Right lobe of liver (tissue), 6 donors: ENCODE measurements at places on chromosomes 7 and 10. TPM values are rescaled to one million over a fixed set of nuclear protein-coding genes. Genes with fewer than 3 reads are reported as not detected.

CPA5 gene
- not detected for total RNA-seq

ITPRID1 gene
- not detected for total RNA-seq

TMEM273 gene
- total RNA-seq: 1.6 TPM

- no peak for DNase-seq
These were observed 97.1 kb downstream of the GALNT11 start for GRCh38 chr7:152122540-152122939.

ATXN7L1 gene
- 7.1 TPM for total RNA-seq

INMT gene
- total RNA-seq: 14.7 TPM

ANKRD61 gene
- 0.26 TPM for total RNA-seq

TBC1D12 gene
- total RNA-seq: 5.2 TPM

DNA sequence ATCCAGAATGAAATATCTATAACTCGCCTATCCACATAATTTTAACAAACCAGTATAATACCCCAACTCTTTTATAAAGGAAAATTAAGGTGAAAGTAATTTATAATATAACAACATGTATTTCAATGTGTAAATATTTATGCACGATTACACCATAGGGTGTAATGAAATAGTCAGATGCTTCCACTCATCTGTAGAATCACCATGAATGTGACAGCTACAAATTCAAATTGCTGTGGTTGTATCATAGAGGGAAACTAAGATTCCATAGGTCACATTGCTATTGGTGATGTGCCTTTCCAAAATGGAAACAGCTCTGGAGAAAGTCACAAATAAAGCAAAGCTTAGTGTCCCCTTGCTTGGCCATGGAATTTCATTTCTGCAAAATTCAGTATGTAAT is 95.7 kb downstream of the CPED1 start:
- DNase-seq: no peak

- no peak for DNase-seq
These were observed 102.4 kb upstream of the FRMD4A start for GRCh38 chr10:14433147-14433546.

GRCh38 chr7:52825611-52826010 is 209.8 kb upstream of the POM121L12 start:
- DNase-seq: no peak

UCMA gene
- total RNA-seq: not detected

PBLD gene
- total RNA-seq: 49.0 TPM

- DNase-seq: peak; percentile 37
These were observed 57.3 kb upstream of the CAMK2B start for GRCh38 chr7:44382459-44383265.

- peak; percentile 35 for DNase-seq
These were observed 265.5 kb downstream of the KCNMA1 start for GRCh38 chr10:77371848-77372799.

PAPOLB gene
- total RNA-seq: not detected

GRCh38 chr10:6838118-6838517 is 258.0 kb upstream of the PRKCQ start:
- DNase-seq: no peak

GRCh38 chr7:3953133-3953532 is 652.1 kb downstream of the SDK1 start:
- no peak for DNase-seq
